ENCODE measurements at places on chromosomes 12 and 14.

GRCh38 chr14:100065111-100065871, at the start of gene EVL:
TSS of gene EVL (plus strand) at chr14:100065422. CDS start at chr14:100065501, 79 bp downstream.
- no peaks in the 10 kb centered on the region for H3K4me1 ChIP-seq
- peak within 1 kb of the TSS; percentile 16 for H3K4me3 ChIP-seq
- DNase-seq, result no peak

- H3K4me1 ChIP-seq, result peaks cover 9% of the 10 kb centered on the region
- no peaks in the 10 kb centered on the region for H3K27me3 ChIP-seq
- no peak overlapping the region for H3K27ac ChIP-seq
- no peak for DNase-seq
Observed at GRCh38 chr12:120830052-120830940, 73.9 kb downstream of the SPPL3 start.

- DNase-seq, result no peak
- H3K27me3 ChIP-seq, result no peaks in the 10 kb centered on the region
- no peaks in the 10 kb centered on the region for H3K36me3 ChIP-seq
- H3K4me1 ChIP-seq, result no peaks in the 10 kb centered on the region
- no peak overlapping the region for H3K4me3 ChIP-seq
Observed at GRCh38 chr12:2336409-2336829, 283.6 kb downstream of the CACNA1C start.

DNA sequence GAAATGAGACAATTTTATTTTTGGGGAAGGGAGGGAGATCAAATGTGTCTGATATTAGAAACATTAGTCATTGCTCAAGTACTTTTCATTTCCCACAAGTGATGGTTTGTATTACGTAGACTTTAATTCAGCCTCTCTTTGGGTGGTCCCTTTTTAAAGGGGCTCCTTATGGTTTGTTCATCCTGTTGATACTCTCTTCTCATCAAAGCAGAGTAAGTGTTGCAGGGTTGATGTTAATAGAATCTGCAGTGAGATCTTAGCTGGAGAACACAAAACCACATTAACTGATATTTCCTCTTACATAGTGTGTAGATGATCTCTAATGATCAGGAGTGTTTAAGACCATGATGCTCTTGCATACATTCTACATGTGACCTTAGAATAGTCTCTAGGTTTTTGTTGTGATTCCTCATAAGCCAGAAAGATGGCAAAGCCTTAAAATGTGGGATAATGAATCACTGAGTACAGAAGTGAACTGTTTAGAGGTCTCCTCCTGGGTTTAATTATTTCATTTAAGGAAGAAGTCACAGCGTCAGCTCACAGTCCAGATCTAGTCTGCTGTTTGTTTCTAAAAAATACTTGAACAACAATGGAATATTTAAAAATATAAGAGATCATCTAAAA, 87.4 kb upstream of the PTPRR start:
- no peak overlapping the region for H3K4me3 ChIP-seq
- no peak for DNase-seq
- no peaks in the 10 kb centered on the region for H3K36me3 ChIP-seq
- no peaks in the 10 kb centered on the region for H3K27me3 ChIP-seq
- H3K4me1 ChIP-seq, result no peaks in the 10 kb centered on the region

DNA sequence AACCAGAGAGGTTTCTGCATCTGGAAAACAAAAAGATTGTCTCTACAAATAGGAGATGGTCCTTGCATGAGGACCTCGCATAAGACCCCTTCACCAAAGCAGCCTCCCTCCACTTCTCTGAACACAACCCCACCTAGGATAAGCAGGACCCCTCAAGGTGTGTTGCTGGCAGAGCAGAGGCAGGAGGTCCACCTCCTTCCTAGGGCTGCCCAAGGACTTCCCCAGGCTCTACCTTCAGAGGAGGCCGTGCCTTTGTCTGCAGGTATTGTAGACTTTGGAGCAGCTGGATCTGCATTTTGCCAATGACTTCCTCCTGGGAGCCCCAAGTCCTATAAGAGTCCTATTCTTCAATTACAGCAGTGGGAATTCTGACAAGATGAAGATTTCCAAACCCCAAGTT, 67.3 kb upstream of the TSPAN11 start:
- H3K4me1 ChIP-seq, result no peaks in the 10 kb centered on the region
- no peaks in the 10 kb centered on the region for H3K36me3 ChIP-seq
- no peak overlapping the region for H3K4me3 ChIP-seq
- H3K27me3 ChIP-seq, result no peaks in the 10 kb centered on the region
- H3K27ac ChIP-seq, result no peak overlapping the region
- no peak for DNase-seq

DNA sequence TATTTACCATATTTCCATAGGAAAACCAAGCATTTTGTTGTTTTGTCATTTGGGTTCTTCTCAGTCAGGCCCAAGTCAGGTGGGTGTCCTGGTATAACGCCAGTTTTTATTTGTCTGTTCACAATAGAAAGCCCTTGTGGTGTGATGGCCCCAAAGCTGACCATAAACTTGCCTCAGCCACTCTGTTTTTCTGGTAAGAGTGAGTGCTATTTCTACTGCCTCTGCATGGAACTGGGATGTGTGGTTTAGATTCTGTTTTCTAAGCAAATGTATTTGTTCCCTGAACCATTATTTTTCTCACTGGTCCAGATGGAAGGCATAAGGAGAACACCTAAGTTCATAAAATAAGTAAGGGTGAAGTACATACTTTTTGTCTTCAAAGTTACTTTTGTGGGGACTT, 1.8 kb upstream of the SSPN start:
- no peak overlapping the region for H3K4me3 ChIP-seq
